Hematopoietic multipotent progenitor cell treated with erythropoietin and hydrocortisone succinate and interleukin-3 and kit ligand, for 17 days (in vitro differentiated cells): ENCODE measurements at places on chromosomes 6 and 20.
A peak's percentile ranks its signal among the peaks of the same experiment; 100 is the strongest.

- DNase-seq, result no peak
These were observed 1303.5 kb upstream of the CITED2 start for GRCh38 chr6:140677781-140678528.

- DNase-seq, result no peak
These were observed 39.7 kb downstream of the BFSP1 start for GRCh38 chr20:17491488-17491887.

GRCh38 chr6:148967541-148967956, 220.7 kb downstream of the UST start:
- DNase-seq, result no peak

GRCh38 chr6:154991207-154991606, 3.9 kb upstream of the TIAM2 start:
- DNase-seq, result no peak

- DNase-seq, result no peak
These were observed 411.7 kb downstream of the UTRN start for GRCh38 chr6:144696610-144697368.

DNA sequence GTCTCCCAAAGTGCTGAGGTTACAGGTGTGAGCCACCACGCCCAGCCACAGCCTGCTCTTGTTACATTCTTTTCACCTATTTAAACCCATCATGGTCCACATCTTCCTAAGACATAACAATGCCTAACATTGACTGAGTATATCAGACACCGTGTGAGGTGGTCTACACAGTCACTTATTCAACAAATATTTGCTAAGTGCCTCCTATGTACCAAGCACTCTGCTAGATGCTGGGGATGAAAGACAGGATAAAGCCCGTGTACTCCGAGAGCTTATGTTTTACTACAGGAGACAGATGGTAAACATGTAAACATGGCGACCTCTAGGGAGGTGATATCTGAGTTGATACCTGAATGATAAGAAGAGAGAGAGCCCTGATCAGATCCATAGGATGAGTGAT, 12.7 kb downstream of the BCL2L1 start:
- DNase-seq, result no peak

GRCh38 chr6:119610265-119610664, 260.7 kb upstream of the MAN1A1 start:
- no peak for DNase-seq

- no peak for DNase-seq
These were observed 193.4 kb downstream of the SYNDIG1 start for GRCh38 chr20:24662752-24663365.

DNA sequence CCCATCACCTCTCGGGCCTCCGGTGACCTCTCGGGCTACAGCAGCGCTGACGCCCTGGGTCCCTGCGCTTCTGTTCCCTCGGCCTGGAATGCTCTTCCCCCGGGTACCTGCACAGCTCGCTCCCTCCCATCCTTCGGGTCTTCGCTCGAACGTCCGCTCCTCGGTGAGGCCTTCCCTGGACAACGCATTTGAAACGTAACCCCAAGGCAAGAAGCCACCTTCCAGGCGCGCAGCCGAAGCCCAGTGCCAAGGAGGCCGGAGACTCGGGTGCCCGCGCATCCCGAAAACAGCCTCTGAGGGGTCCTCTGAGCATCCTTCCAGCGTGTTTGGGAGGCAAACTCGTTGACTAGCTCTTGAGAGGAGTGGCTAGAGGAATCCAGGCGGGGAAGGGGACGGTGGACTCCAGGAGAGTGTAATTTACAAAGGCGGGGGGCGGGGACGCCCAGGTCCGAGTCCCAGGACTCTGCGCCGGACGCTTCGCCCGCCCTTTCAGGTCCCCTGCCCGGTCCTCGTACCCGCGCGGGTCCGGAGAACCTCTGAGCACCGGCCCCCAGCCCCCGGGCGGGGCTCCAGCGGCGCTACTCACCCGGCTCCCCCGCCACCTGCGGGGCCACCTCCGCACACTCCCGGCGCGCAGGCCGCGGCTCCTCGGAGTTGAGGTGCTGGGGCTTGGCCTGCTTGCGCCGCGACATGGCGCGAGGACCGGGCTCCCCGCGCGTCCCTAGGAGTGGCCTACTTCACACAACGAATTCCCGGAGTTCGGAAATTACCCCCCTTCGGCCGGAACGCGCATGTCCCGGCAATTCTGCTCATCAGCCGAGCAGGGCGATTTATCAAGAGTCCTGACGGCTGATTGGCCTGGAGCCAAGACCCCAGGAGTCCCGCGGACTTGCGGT, 86.8 kb downstream of the ZFP64 start:
- no peak for DNase-seq

GRCh38 chr20:22502731-22503191, 81.6 kb downstream of the FOXA2 start:
- no peak for DNase-seq

GRCh38 chr6:31582230-31582643, at the start of gene LTB:
TSS of gene LTB (minus strand) at chr6:31582424. CDS start at chr6:31582417, 7 bp downstream.
- no peak for DNase-seq

- no peak for DNase-seq
These were observed 95.6 kb downstream of the KIF16B start for GRCh38 chr20:16477632-16478031.

DNA sequence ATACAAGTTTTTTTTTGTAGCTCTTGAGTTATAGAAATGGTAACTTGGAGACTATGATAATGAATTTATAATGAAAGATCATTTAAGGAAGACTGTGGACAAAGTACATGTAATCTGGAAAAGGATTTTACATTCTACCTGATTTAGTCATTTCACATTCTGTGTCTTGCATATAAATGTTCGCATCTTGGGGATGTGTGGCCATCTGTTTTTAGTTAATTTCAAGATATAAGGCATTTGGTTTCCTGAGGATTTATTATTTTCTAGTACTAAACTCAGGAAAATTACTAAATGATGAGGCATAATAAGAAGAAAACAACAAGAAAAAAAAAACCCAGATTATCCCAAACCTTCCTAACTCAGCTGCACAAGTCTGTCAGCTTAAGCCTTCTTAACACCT, 112.7 kb upstream of the PRL start:
- no peak for DNase-seq

- no peak for DNase-seq
These were observed 98.3 kb downstream of the SASH1 start for GRCh38 chr6:148440877-148441453.

- no peak for DNase-seq
These were observed 536.2 kb downstream of the CBLN4 start for GRCh38 chr20:55469074-55469473.

- no peak for DNase-seq
These were observed 27.4 kb downstream of the NPEPL1 start for GRCh38 chr20:58719971-58720371.

DNA sequence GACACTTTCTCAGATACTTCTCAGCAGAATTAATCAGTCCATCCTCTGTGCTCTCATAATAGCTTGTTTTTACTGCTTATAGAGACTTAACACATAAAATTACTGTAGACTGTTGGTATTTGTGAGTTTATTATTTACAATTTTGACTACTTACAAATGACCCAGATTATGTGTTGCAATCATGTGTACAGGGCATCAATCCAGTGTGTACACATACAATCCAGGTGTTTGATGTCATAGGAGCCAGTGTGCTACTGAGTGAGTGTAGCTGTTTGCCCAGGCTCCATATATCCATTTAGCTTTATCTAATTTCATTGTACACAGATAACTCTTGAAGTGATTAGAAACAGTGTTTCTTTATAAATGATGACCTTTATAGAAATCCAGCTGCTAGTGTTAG, 31.3 kb downstream of the TRMT11 start:
- DNase-seq, result no peak

GRCh38 chr6:35717449-35718374, 19.1 kb upstream of the ARMC12 start:
- DNase-seq, result no peak

DNA sequence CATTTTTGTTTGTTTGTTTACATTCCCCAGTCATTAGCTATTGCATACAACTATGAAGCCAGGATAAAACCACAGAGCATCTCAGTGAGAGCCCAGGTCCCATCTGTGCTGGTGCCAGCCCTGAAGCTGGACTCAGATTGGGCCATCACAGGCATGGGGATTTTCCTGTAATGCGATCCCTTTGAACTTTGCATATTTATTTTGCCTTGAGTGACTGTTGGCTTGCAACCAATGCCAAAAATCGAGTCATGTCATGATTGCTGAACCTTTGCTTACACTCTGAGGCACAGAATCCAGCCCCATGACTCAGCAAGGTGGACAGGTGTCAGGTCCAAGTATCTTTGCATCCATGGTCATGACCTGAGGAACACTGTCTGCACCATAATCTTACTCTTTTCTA, 46.2 kb upstream of the GGTLC1 start:
- DNase-seq, result no peak

DNA sequence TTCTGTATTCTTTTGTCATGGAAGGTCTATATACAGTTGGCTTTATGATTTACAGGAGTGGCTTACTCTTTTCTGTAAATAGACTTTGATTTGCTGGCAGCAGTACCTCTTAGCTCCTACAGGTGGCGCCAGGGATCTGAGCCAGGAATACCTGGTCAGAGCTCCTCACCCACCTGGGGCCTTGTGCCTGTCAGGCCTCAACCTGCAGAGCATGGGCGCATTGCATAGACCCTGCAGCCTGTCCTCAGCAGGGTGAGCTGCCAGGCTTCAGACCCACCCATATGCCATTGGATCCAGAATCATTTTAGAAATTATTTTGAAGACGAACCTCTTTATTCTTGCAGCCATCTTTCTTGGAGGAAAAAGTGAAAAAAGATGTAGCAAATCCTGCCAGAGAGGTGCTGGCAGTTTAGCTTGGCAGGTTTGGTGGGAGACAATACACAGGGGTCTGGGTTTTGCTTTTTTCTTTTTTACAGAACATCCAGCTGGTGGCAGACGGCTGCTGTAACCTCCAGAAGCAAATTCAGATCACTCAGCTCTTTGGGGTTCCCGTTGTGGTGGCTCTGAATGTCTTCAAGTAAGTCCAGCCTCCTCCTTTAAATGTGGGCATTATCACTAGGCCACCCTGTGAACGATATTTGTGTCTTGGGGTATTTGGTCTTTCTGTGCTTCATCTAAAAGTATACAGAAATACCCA, 149.1 kb downstream of the MTHFD1L start:
- peak; percentile 68 for DNase-seq

DNA sequence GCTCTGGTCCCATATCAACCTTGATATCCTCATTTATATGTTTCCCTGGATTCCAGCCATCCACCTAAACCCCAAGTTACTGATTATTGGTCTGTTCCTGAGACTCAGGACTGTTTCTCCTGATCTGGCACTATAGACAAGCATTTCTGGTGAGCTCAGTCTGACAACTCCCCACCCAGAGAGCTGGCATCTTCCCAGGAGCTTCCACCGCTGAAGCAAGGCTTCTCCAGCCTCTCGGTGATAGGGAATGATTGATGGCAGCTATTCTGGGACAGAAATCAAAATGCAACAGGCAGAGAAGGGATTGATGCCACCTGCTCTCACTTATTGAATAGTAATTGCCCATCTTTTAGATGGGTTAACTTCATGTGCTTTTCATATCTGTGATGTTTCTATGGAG, 169.7 kb upstream of the GGTLC1 start:
- DNase-seq, result no peak

GRCh38 chr6:8939615-8940014, 504.3 kb upstream of the SLC35B3 start:
- no peak for DNase-seq

DNA sequence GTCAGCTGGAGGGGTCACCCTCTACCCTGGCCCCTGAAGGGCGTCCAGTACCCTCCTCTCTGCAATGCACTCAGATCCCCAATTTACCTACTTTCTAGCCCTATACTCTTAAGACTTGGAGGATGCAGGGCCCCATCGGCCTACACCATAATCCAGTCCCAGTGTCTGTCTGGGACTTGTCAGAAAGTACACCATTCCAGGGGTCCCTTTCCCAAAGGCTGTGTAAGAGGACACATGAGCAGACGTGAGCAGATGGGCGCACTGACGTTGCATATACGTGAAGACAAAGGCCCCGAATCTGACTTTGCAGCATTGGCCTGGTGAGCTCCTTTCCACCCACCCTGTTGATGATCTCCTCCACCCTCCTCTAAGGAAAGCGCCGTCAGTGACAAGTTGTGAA, 20.9 kb upstream of the SMOC2 start:
- DNase-seq, result no peak

- peak; percentile 20 for DNase-seq
These were observed 434 bp downstream of the ZKSCAN4 start for GRCh38 chr6:28251661-28252008.

- no peak for DNase-seq
These were observed 32.7 kb downstream of the OPRM1 start for GRCh38 chr6:154071711-154072110.

- no peak for DNase-seq
These were observed 9.6 kb downstream of the JARID2 start for GRCh38 chr6:15255481-15255880.

GRCh38 chr6:90424580-90424979, 127.9 kb upstream of the BACH2 start:
- no peak for DNase-seq

- DNase-seq, result no peak
These were observed 29.0 kb downstream of the NFATC2 start for GRCh38 chr20:51513545-51513944.

- DNase-seq, result no peak
These were observed 15.8 kb downstream of the MYB start for GRCh38 chr6:135196739-135197510.

DNA sequence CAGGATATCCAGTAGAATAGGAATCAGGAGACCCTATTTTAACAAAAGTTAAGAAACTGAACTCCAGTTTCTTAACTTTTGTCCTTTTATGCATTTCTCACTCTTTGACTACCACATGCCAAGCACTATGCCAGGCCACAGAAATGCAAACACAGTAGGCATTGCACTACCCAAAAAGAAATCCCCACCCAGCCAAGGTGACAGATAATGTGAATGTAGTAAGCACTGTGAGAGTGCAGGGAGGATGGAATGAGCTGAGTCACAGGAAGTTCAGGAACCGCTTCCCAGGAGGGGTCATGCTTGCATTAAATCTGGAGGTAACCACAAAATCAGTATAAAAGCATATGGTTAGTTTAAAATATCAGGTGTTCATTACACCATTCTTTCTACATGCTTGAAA, 20.1 kb upstream of the FAM83C start:
- no peak for DNase-seq

DNA sequence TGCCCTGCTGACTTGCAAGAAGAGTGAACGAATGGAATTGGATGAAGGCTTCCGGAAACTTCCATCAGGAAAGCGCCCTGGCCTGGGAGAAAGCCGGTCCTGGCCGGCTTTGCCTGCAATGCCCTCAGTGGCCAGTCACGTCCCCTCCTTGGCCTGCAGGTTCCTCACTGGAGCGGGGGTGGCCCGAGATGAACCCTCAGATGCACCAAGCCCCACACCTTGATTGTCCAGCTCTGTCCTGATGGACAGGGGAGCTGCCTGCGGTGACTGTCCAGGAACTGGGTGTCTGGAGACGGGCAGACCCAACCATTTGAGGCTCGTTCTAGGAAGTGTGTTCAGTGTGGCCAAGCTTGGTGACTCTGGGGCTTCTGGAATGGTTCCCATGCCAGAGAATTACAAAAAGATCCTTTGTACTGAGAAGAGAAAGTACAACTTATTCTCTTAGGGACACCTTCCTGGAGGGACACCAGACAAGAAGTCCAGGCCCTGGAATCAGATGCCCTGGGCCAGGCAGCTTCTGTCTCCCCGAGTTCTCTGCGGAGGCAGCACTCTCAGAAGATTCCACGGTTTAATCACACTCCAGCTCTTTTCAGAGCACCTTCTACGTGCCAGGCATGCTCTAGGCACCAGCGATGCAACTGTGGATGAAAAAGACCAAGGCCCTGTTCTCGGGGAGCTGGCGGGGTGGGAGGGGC, 17.1 kb upstream of the SULF2 start:
- DNase-seq, result no peak
